GM18507 (cell line): ENCODE measurements at places on chromosomes 1 and 21.

- DNase-seq = peak; percentile 51
Observed at GRCh38 chr21:45292399-45293219, 4.9 kb upstream of the POFUT2 start.

DNA sequence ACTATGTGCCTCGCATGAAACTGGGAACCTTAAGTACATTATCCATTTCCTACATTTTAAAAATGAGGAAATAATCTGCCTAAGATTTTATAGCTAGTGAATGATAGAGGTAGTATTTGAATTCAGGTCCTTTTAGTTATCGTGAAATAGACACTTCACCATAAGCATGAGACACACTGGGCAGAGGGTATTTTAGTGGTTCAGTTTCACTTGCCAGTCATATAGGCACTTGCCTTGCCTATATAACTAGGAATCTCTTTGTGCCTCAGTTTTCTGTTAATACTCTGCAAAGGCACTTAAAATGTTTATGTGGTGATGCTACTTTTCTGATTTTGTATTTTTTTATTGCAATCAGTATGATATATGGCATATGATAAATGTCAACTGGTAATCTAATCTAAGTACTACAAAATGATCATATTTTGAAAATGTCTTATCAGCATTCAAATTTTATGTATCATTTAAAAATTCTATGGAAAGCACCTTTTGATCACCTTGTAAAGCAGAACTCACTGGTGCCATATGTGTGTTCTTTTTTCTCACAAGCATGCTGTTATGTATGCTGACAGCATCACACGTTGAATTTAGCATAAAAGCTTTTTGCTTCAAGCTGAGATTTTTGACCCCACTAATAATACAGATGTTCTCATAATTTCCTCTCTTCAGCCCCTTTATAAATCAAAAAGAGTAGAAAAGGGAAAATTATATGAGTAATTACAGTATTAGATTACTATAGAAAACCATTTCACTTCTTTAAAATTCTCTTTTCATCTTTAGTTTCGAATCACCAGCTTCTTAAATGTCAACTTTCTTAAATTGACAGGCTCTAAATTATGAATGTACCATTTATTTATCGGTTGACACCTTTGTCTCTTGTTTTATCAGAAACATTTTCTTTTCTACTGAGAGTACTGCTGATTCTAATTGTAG is 52.6 kb downstream of the RPS6KC1 start:
- no peak for DNase-seq

DNA sequence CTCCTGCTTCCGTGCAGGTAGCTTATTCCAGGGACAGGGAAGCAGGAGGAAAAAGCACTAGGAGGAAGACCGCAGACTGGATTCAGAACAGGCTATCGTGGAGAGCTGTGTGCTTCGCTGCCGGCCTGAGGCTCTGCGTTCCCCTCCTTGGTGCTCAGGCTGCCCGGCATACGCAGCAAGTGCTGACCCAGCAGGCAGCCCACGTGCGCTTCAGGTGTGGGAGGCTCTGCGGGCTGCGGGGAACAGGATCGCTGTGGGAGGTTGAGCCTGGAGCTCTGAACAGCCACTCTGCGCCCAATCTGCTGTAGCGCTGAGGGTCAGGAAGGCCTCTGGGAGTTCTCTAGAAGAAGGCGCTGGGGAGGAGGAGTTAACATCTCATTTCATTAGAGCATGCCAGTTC is 27.9 kb downstream of the DOP1B start:
- no peak for DNase-seq

DNA sequence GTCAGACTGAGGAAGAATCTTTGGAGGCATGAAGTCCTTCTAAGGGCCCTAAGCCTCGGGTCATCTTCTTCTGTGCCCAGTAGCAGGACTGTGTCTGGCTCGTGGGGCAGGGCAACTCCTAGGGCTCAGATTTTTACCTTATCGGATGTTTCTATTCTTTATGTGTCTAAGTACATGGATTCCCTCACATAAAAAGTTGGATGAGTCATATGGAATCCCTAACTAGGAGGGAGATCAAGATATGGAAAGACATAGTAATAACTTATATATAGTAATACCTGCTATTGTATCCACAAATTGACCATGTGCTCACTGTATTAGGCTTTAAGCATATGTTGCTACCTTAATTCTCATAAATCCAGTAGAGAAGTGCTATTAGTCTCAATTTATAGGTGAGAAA is 364.5 kb upstream of the CAMK1G start:
- DNase-seq = no peak

DNA sequence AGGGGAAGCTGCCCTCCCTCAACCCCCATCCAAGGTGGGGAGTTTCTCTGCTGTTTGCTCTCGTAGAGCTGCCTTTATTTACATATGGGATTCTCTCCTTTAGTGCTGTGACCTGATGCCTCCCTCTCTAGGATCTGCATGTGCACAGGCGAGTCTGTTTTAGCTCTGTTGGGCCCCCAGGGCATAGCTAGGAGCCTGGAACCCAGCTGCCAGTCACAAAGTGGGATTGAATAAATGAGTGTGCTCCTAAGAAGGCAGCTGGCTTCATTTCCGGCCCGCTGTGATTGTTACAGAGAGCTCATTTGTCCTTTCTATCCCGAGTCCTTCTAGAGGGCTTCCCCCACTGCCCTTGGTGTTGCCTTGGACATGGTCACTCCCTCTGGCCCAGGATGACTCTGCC is 176.6 kb downstream of the GRIK3 start:
- DNase-seq = no peak

GRCh38 chr21:38269576-38269936 is 12.8 kb downstream of the KCNJ15 start:
- DNase-seq = no peak

- DNase-seq = no peak
Observed at GRCh38 chr1:206537141-206537540, 29.8 kb downstream of the RASSF5 start.

DNA sequence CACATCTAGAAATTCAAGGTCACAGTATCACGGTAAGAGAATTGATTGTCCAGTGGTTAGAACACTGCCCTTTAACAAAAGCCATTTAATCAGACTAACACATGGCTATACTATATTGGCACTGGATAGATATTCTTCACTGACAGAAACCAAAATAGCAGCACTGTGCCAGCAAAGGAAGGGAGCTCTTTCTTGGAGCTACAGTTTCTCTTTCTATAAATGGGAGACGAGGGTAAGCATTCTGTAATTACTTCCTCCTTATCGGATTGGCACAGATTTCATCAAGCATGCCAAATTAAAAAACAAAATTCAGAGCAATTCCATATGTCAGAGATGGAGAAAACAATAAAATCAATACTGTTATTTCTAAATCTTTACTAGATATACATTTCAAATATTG is 115.7 kb upstream of the CACYBP start:
- no peak for DNase-seq

GRCh38 chr21:36792505-36792967 is 93.6 kb downstream of the SIM2 start:
- no peak for DNase-seq

DNA sequence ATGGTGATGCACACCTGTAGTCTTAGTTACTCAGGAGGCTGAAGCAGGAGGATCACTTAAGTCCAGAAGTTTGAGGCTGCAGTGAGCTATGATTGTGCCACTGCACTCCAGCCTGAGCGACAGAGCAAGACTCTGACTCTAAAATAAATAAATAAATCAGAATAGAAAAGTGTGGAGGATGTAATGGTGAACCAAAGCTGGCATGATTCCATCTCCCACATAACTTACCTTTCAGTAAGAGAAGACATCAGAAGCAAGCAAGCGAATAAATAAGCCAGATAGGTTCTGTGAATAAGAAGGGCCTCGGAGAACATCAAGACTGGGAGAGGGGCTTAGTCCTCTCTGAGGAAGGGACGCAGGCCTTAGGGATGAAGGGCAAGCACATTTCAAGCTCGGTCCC is 59.5 kb downstream of the TOMM20 start:
- no peak for DNase-seq

DNA sequence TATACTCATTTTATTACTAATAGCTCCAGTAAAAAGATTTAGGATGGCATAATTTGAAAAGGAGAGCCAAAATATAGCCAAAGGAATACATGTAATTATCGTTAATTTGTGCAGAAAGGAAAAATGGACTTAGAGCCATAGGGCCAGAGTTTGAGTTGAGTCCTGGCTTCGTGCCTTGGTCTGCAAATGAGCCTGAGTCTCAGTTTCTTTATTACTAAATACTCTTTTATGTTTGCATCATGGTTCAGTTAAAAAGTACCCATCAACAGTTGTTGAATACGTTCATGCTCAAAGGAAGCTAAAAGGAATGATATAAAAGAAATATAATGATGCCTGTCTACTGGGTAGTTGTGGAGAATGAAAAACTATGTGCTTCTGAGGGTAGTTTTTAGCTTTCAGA is 155.7 kb upstream of the FAM78B start:
- no peak for DNase-seq

- no peak for DNase-seq
Observed at GRCh38 chr21:34037009-34037795, 36.2 kb upstream of the MRPS6 start.

DNA sequence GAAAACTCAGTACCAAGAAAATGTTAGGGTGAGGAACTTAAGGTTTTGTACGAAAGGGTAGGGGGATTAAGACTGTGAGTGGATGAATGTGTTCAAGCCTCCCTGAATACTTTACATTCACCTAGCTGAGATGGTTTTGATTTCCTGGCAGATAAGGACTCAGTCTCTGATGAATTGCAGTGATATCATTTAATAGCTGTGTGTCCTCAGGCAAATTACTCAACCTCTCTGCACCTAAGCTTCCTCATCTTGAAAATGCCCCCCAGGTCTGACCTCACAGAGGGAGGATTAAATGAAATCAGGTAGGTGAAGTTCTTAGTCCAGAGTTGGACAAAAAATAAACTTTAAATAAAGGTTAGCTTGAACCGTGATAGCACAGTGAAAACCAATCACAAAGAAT is 48.4 kb downstream of the CAMK2N1 start:
- DNase-seq = no peak

- no peak for DNase-seq
Observed at GRCh38 chr1:70902211-70902610, 145.4 kb downstream of the PTGER3 start.

DNA sequence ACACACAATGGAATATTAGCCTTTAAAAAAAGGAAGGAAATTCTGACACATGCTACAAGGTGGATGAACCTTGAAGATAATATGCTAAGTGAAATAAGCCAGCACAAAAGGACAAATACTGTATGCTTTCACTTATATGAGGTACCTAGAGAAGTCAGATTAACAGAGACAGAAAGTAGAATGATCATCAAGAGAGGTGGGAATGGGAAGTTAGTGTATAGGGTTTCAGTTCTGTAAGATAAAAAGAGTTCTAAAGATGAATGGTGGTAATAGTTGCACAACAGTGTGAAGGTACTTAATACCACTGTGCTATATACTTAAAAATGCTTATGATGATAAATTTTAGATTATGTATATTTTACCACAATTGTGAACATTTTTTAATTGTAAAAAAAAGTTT is 7.2 kb downstream of the RPAP2 start:
- DNase-seq = no peak

GRCh38 chr1:2106659-2107405 is 56.6 kb downstream of the PRKCZ start:
- DNase-seq = no peak

- no peak for DNase-seq
Observed at GRCh38 chr1:213415691-213416380, 364.8 kb downstream of the RPS6KC1 start.

DNA sequence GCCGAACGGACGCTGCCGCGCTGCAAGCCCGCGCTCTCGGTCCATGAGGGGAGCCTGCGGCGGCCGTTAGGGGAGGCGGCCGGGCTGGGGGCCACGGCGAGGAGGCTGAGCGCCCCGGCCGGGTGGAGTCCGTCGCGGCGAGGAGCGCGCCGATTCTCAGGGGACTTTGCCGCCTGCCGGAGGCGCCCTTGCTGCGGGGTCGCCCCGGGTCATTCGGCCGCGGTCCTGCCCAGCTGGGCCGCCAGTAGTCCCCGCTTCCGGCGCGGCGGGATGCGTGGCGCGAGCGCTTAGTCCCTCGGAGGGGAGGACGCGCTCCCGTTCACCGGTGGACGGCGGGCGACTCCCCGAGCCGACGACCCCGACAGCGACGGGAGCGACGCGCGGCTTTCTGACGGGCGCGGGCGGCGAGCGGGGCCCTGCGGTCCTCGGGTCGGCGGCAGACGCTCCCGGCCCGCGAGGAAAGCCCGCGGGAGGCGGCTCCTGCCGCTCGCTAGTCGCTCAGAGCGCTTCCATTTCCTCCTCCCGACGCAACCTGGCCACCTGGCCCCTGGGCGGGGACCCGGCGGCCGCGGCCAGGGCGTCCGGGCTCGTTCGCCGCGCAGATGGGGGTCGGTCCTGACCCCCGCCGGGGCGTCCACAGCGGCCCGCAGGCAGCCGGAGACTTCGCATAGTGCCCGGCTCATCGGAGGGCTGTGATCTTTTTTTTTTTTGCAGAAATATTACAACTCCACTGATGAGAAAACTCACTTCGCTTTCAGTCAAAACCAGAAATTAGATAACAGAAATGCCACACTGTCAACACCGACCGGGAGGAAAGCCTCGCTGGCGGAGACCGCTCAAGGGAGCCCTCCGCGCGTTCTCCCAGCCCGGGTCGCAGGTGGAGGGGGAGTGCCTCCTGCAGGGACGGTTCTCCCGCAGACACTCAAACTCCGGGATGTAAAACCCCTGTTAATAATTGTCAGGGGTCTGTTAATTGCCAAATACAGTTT is 641 bp upstream of the ZBTB21 start:
- no peak for DNase-seq
